ENCODE measurements at places on chromosomes 13 and 19.

GRCh38 chr13:99282264-99283231, 24.4 kb upstream of the GPR18 start:
- DNase-seq = peak; percentile 17

- DNase-seq = no peak
Observed at GRCh38 chr19:17743874-17744580, 7.2 kb upstream of the FCHO1 start.

GRCh38 chr13:91238036-91238435, 109.5 kb upstream of the MIR17HG start:
- no peak for DNase-seq

DNA sequence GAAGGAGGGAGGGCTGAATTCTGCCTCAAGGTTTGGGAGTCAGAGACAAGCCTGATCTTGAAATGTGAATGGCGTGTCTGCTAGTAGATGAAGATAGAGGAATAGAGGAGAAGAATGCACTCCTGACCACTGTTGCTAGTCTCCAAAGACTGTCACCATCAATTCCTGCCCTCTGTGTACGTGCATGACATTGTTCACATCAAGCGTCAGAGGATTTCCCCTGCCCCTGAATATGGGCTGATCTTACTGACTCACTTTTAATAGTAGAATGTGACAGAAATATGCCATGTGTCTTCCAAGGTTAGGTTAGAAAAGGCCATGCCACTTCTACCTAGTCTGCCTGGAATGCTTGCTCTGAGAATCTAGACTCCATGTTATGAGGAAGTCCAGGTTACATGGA, 538.6 kb downstream of the DIAPH3 start:
- no peak for DNase-seq

- DNase-seq = no peak
Observed at GRCh38 chr19:42352301-42353259, 27.1 kb downstream of the MEGF8 start.

DNA sequence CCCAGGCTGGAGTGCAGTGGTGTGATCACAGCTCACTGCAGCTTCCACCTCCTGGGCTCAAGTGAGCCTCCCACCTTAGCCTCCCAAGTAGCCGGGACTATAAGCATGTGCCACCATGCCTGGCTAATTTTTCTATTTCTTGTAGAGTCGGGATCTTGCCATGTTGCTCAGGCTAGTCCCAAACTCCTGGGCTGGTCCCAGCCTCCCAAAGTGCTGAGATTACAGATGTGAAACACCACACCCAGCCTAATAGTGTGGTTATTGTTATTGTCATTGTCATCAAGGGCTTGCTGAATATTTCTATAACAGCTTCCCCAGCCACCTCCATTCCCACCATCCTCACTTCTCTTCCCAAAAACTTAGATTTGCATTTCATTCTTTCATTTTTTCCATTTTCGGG, 2.8 kb downstream of the OR2Z1 start:
- no peak for DNase-seq

GRCh38 chr13:112525356-112525945, 62.5 kb downstream of the TUBGCP3 start:
- DNase-seq = no peak

GRCh38 chr19:3606174-3606689, 443 bp downstream of the TBXA2R start:
- peak; percentile 47 for DNase-seq

DNA sequence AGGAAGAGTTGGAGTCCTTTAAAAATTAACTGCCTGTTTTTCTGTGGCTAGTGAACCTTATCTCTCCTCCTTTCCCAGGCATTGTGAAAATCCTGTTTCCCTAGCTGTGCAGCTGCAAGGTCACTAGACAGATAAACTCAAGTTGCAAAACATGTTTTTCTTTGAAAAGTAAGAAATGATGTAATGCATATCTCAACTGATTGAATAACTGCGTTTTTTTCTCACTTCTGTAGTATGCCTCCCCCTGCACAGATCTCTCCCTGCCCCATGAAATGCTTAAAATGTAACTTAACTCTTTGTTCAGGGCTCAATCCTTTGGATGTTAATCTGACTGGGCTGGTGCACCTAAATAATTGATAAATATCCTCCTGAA, 27.7 kb upstream of the CYSLTR2 start:
- DNase-seq = no peak

DNA sequence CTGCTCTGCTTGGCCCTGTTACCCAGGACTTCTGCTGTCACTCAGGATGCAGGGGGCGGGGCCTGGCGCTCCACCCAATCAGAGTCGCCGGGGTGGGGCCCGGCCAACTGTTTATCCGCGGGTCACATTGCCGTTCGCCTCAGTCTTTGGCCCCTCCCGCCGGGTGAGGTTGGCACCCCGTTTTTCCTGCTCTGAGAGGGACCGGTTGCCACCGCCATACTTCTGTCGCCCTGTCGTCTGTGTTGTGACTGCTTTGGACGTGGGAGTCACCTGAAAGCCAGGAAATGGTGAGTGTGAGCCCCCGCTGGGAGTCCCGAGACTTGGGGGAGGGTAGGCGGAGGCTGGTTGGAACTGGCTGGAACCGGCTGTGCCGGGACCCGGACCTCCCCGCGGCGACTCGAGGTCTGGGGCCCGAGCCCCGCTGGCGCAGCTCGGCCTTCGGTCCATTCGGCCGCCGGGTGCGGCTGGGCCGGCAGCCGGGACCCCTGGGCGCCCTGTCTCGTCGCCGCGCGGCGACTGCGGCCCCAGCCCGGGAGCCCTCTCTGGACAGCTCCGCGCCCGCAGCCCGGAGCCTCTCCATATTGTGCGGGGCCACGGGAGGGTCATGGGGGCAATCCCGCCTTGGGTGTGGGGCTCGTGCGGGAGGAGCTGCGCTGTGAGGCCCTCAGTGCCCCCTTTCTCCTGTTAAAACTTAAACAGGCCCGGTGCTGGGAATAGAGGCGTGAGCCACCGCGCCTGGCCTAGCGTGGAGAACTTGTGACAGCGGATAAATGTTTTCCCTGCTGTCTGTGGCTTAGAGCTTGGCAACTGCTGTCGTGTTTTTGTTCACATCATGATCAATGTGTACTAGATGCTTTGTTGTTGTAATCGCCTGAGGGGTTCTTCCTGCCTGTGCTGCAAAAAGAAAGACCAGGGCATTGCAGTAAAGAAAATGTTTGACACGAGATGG, at the start of gene ZNF844:
Gene ZNF844, plus strand, starts transcription at position 142 of the 949 bp plus-strand sequence. Its CDS starts 143 bp downstream, at position 285.
- peak; percentile 78 for DNase-seq

GRCh38 chr13:92390217-92390616, 836.4 kb upstream of the GPC6 start:
- no peak for DNase-seq

- DNase-seq = no peak
Observed at GRCh38 chr13:31962731-31963370, 68.7 kb upstream of the FRY start.

DNA sequence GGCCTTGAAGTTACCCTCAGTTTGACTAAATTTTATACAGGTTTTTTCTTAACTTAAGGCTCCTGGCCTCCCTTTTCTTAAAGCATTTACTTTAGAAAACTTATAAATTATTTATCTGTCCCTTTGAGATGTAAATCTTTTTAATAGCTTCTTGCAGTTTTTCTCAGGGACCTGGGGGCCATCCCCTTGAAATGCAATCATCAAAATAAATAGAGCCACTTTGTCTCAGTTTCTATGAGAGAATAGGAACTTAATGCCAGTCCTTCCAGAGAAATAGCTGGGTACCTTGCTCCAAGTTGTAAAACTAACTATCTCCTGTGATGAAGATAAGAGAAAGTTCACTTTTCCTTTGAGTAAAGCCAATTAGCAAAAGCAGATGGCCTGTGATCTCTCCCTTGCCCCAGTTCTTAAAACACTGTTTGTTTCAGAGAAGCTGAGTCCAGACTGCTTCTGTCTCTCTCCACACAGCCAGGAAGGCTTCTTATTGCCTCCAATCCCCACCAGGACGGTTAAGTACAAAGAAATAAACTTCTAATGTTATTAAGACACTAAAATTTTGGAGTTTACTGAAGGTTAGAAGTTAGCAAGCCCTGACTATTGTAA, 913.1 kb downstream of the OLFM4 start:
- no peak for DNase-seq

DNA sequence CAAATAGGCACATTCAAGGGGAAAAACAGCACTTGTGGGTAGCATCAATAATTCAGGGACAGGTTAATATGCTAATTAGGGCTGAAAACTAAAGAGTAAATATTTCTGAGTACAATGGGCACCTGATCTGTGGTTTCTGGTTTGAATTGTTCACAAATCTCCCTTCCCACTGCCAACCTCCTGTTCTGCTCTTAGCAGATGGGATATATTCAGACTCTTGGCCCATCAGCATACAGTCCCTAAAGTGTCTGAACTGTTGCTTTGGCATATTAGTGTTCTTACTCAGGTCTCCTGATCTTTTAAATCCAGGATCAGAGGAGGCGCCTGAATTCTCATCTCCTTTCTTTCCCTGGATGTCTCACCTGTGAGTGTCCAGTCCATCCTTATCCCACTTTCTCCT, 8.2 kb upstream of the LRCH1 start:
- DNase-seq = no peak

DNA sequence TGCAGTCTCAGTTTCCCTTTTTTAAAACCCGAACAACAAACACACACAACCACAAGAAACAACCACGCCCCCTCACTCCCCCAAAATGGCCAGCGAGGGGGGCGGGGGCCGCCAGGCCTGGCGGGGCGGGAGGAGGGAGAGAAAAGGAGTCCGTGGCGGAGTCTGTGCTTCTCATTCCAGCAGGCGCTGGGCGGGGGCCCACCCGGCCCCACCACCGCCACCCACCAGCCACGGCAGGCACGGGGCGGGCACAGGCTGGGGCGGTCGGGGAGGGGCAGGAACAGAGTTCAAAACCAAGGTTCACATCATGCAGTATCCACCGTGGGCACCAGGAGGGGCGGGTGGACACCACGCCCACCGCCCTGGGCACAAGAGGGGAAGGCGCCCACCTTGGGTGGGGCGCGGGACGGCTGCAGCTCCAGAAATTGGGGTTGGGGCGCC, 12.9 kb downstream of the DPF1 start:
- DNase-seq = no peak

DNA sequence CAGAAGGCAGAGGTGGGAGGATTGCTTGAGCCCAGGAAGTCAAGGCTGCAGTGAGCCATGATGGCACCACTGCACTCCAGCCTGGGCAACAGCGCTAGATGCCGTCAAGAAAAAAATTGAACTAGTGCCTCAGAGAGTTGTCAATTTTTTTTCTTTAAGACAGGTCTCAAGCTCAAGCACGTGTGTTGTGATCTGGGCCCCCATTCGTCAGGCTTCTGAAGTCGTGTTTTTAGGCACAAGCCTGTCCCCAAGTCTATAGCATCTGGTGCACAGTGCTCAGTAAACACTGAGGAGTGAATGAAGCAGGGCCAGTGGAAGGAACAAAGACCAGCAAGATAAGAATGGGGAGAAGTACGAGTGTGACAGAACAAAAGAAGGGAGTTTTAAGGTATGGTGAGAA, 23.7 kb upstream of the LAMP1 start:
- no peak for DNase-seq

DNA sequence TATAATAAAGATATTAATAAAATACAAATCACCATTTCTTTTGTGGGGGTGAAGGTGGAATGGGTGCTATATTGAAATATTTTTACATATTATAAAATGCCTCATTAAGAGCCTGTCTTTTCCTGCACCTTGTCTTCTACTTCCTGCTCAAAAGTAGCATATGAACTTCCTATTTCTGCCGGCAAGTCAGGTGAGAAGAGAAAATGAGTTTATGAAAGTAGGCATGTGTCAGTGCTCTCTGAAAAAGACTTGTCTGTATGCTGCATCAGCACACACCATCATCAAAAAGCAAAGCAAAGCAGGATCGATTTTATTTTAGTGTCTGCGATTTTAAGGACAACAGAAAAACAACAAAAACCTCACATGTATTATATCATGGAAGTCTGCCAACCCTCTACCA, 114.2 kb downstream of the RAP2A start:
- no peak for DNase-seq

- no peak for DNase-seq
Observed at GRCh38 chr19:18483119-18483890, 38.6 kb downstream of the ELL start.

- DNase-seq = no peak
Observed at GRCh38 chr19:11023016-11023415, 62.2 kb downstream of the SMARCA4 start.

DNA sequence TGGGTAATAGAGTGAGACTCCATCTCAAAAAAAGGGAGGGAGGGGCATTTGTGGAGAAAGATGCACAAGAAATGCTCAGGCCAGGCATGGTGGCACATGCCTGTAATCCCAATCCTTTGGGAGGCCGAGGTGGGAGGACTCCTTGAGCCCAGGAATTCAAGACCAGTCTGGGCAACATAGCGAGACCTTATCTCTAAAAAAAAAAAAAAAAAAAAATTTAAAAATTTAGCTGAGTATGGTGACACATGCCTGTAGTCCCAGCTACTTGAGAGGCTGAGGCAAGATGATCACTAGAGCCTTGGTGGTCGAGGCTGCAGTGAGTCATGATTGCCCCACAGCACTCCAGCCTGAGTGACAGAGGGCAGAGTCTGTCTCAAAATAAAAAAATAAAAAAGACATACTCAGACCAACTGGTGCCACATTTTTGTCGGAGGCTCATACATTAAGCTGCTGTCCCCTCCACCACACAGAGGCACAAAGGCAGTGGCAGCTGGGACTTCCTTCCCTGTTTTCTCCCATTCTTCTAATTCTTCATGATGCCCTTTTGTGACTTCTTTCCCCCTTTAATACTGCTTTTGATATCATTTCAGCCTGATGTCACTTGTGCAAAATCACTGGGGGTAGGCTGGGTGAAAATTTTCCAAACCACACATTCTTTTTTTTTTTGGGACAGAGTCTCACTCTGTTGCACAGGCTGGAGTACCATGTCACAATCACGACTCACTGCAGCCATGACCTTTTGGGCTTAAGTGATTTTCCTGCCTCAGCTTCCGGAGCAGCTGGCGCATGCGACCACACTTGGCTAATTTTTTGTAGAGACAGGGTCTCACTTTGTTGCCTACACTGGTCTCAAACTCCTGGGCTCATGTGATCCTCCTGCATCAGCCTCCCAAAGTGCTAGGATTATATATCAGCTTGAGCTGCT, 26.8 kb upstream of the CXCL17 start:
- DNase-seq = no peak

DNA sequence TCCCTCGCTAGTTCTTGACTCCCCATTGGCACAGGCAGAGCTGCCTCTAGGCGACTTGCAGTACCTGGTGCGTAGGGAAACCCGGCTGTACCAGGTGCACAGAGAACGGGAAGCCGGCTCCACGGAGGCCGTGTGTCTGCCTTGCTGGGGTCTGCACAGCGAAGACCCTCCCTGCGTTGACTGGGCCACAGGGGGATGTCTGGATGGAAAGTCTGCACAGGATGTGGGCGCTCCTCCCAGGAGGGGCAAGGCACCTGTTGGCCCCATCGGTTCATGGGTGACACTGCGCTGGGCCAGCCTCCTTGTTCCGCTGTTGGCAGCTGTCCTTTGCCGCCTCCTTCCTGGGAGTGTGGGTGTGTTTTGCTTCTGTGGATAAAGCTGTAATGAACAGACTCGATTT, 138.3 kb downstream of the TEX29 start:
- DNase-seq = no peak

DNA sequence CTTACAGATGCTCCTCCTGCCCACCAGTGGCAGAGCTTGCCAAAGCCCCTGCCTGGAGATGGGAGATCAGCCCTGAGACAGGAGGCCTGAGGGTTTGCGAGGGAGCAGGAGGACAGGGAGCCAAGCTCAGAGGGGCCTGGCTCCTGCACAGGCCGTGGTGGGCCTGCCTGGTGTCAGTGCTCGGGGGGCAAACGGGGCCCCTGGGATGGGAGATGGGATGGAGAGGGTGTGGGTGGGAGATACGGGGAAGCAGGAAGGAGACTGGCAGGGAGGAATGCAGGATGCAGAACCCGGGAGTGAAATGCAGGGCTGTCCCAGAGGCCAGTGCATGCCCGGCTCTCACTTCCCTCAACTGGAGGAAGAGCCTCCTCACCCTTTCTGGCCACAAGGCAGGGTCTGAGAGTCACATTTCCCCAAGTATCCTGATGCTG, 19.9 kb downstream of the ELAVL1 start:
- no peak for DNase-seq

GRCh38 chr13:41995946-41996345, 35.0 kb upstream of the VWA8 start:
- no peak for DNase-seq
